ENCODE measurements at places on chromosomes 1 and 21.

DNA sequence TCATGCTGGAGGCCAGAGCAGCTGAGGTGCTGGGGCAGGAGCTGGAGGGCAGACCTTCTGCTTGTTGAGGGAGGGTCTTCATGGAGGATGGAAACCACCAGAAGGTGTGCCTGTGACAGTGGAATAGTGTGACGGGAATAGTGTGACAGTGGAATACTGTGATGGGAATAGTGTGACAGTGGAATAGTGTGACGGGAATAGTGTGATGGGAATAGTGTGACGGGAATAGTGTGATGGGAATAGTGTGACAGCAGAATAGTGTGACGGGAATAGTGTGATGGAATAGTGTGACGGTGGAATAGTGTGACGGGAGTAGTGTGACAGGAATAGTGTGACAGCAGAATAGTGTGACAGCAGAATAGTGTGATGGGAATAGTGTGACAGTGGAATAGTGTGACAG is 325.1 kb downstream of the HHAT start:
- DNase-seq: no peak

DNA sequence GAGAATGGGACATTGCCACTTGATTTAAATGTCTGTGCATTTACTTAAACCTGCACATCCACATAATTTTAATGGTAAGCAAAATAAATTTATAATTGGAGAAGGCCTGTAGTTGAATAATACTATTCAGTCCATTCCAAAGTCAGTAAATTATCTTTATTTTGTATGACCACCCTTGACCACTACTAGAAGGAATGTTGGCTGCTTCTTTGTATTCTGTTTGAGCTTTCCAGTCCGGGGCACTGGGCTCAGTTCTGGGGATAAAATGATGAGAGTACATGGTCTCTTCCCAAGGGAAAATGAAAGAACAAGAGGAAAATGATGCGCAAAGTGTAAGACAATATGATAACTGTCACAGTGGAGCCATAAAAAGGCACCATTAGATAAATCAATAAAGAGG is 98.9 kb downstream of the CRB1 start:
- DNase-seq: no peak

DNA sequence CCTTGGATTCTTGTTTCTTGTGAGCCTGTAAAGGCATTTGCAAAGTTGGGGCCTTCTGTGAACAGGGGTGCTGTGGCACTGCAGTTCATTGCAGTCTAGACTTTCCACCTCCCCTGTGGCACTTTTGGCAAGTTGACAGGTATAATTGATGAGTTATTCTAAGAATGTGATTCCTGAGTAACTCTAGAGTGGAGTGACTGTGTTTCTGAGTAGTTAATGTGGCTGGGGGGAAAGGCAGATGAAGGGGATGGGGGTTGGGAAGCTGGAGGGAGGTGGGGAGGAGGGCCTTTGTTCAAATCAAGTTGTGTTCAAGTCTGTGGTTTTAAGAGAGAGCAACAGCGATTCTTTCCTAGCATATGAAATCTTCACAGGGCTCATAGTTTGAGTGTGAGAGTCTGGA is 32.9 kb downstream of the PBX1 start:
- DNase-seq: no peak

DNA sequence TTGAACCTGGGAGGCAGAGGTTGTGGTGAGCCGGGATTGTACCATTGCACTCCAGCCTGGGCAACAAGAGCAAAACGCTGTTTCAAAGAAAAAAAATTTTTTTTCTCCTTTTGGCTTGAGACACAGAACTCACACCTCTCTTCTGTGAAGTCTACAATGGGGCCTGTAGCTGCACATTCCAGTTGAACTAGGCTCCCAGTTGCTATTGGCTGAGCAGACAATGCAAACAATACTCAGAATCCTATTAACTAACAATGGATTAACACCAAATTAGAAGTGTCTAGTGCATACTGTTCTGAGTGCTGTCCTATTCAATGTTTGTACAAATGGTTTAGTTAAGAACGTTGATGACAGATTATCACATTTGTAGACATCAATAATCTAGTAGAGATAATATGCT is 17.6 kb upstream of the MCL1 start:
- no peak for DNase-seq

DNA sequence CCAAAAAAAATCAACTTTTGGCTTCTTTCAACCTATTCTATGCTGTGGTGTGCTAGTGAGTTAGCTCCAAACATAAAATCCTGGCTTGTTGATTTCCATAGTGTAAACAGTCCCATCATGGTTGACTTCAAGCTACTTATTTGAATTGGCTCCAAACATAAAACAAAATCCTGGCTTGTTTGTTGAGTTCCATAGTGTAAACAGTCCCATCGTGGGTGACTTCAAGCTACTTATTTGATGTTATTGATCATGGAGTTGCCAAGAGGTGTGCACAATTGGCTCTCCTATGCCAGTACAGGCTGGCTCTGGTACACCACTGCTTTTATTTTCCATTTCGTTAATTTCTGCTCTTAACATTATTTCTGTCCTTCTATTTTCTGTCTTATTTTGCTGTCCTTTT is 1.8 kb upstream of the COA6 start:
- no peak for DNase-seq

- no peak for DNase-seq
These were observed 18.9 kb downstream of the GPA33 start for GRCh38 chr1:167071286-167071685.

GRCh38 chr1:55380355-55380970 is 165.3 kb upstream of the USP24 start:
- DNase-seq: no peak

DNA sequence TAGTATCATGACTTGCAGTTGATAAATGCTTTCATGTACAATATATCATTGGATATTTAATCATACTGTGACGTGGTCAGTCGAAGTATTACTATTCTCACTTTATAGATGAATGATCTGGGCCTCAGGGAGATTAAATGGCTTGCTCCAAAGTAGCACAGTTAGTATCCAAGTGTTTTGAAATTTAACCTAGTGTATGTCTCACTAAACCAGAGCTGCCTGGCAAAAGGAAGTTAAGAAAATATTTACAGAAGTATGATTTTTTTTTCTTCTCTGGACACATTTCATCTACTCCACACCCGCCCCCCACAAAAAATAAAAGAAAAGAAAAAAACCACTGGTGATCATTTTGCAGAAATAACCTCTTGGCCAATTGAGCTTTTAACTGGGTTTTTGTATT is 71.9 kb upstream of the CXADR start:
- no peak for DNase-seq

- no peak for DNase-seq
These were observed 554.8 kb upstream of the B3GALT2 start for GRCh38 chr1:193741228-193741627.

DNA sequence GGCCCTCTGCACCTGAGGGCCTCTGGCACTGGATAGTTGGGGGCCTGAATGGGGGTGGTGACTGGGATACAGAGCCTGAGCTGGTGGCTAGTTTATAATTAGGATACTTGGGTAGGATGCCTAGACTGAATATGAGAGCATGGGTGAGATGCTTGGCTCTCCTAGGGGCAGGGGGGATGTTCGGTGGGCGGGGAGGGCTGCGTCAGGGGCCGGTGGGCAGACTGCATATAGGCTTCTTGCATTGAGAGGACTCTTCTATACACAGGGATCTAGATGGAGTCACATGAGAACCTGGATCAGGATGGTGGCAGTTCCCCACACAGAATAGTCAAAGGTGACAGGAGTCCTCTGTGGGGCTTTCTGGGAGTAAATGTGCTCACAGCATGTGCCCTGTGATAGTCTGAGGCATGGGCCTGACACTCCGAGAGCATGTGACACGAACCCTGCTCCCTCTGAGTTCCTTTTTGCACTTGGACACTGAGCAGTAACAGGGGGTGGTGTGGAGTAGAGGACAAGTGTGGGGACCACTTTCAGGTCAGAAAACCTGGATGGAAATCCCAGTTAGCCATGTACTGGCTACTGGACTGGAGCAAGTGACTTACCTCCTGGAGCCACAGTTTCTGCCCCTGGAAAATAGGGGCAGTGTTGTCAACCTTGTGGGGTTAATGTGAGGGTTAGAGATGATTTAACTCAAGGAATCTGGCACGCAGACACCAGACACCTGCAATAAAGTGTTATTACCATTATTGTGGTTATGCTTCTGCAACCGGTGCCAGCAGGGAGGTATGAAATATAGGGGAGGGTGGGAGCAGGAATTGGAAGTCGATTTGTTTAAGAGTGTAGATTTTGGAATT is 2.2 kb downstream of the MAP7D1 start:
- DNase-seq: no peak

DNA sequence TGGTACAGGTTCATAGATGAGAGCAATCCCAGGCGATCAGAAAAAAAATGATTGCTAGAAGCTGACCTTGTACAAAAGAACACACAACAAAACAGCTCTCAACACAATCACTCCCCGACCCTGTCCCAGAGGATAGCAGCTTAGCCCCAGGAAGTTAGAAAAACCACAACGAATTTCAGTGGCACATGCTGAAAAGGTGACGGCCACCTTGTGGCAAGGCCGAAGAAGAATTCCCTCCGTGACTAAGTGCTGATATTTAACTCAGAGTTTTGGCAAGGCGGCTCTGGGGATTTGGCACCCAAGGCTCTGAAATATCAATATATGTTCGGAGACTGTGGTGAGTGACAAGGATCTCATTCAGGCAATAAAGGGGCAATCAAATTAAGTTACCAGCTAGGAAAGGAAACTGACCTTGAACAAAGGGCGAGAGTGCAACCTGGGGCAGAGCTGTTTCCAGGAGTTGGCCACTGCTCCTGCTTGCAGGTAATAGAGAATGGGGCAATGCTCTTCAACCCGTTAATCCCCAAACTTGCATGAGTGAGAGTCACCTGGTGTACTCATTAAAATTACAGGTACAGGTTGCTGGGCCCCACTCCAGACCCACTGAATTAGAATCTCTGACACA is 96.2 kb downstream of the BEND5 start:
- no peak for DNase-seq

DNA sequence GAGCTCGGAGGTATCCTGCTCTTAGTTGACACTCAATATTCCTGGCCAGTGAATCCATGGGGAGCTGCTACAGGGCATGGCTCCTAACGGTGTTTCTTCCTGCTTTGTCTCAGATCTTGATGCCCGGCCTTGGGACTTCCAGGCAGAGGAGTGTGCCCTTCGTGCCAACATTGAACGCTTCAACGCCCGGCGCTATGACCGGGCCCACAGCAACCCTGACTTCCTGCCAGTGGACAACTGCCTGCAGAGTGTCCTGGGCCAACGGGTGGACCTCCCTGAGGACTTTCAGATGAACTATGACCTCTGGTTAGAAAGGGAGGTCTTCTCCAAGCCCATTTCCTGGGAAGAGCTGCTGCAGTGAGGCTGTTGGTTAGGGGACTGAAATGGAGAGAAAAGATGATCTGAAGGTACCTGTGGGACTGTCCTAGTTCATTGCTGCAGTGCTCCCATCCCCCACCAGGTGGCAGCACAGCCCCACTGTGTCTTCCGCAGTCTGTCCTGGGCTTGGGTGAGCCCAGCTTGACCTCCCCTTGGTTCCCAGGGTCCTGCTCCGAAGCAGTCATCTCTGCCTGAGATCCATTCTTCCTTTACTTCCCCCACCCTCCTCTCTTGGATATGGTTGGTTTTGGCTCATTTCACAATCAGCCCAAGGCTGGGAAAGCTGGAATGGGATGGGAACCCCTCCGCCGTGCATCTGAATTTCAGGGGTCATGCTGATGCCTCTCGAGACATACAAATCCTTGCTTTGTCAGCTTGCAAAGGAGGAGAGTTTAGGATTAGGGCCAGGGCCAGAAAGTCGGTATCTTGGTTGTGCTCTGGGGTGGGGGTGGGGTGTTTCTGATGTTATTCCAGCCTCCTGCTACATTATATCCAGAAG is 16.7 kb downstream of the ALX3 start:
- DNase-seq: peak; percentile 76

DNA sequence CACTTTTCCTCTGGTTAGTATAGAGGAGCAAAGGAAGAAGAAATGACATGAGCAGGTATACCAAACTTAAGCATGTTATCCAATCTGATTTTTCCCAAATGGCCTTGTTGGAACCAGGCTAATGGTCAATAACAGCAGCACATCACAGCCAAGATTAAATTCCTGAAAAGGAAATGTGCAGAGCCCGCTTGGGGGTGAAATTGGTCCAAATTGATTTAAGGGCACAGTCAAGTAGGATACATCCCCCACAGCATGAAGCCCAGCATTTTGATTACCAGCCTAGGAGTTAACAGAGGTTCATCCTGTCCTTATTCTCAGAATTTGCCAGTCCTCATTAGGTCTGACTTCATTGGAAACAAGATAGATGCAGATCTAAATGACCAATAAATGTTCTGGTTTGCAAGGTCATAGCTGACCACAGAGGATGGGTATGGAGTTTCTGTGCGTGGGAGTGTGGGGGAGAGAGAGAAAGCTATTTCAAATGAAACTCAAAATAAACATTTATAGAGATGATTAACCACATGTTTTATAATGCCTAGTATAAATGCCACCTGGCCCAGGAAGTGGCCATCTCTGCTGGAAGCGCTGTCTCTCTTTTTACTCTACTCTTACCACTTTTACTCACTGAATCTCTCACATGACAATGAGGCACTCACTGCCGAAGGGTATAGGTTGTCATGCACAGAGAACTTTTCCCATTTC is 38.7 kb downstream of the RGS5 start:
- DNase-seq: no peak

- DNase-seq: no peak
These were observed 231.8 kb upstream of the IRF2BP2 start for GRCh38 chr1:234841710-234842231.

GRCh38 chr1:26932531-26932930 is 11.0 kb downstream of the NUDC start:
- no peak for DNase-seq

DNA sequence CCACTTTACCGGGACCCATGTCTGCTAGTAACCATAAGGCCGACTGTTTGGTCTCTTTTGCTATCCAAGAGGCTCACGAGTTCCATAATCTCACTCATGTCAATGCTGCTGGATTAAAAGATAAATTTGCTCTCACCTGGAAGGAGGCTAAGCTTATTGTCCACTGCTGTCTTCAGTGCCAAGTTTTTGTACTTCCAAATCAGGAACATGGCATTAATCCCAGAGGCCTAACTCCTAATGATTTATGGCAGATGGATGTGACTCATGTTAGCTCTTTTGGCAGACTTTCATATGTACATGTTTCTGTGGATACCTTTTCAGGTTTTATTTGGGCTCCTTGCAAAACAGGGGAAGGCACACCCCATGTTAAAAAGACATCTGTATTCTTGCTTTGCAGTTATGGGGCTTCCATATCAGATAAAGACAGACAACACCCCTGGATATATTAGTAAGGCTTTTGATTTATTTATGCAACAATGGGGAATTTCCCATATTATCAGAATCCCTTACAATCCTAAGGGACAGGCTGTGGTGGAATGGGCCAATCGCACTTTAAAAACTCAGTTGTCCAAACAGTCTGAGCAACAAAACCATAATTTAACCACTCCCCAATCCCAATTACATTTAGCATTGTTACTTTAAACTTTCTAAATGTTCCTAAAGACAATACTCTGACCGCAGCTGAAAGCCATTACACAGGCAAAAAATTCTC is 162.7 kb downstream of the IER5 start:
- DNase-seq: peak; percentile 23

GRCh38 chr1:18239671-18240070 is 132.1 kb downstream of the IGSF21 start:
- no peak for DNase-seq
